ENCODE measurements at places on chromosomes 5 and 9.
A peak's percentile ranks its signal among the peaks of the same experiment; 100 is the strongest.

DNA sequence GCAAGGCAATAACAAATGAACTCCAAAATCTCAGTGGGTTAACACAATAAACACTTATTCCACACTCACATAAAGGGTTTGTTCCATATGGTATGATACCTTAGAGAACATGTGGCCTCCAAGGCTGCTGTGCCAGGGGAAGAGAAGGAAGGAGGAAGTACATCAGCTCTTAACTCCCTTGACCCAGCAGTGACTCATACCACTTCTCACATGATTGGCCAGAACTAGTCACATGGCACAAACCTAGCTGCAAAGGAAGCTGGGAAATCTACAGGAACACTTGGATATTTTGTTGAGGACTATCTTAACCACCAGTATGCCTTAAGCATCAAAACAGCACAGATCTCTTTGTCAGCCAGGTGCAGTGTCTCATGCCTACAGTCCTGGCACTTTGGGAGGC, 99.3 kb downstream of the SLIT3 start:
- DNase-seq, result no peak

- no peak for DNase-seq
These were observed 19.0 kb downstream of the NDUFA8 start for GRCh38 chr9:122140368-122141193.

- DNase-seq, result no peak
These were observed 55.2 kb upstream of the STXBP1 start for GRCh38 chr9:127556871-127557270.

- DNase-seq, result no peak
These were observed 232.2 kb downstream of the PBX3 start for GRCh38 chr9:125979383-125979782.

DNA sequence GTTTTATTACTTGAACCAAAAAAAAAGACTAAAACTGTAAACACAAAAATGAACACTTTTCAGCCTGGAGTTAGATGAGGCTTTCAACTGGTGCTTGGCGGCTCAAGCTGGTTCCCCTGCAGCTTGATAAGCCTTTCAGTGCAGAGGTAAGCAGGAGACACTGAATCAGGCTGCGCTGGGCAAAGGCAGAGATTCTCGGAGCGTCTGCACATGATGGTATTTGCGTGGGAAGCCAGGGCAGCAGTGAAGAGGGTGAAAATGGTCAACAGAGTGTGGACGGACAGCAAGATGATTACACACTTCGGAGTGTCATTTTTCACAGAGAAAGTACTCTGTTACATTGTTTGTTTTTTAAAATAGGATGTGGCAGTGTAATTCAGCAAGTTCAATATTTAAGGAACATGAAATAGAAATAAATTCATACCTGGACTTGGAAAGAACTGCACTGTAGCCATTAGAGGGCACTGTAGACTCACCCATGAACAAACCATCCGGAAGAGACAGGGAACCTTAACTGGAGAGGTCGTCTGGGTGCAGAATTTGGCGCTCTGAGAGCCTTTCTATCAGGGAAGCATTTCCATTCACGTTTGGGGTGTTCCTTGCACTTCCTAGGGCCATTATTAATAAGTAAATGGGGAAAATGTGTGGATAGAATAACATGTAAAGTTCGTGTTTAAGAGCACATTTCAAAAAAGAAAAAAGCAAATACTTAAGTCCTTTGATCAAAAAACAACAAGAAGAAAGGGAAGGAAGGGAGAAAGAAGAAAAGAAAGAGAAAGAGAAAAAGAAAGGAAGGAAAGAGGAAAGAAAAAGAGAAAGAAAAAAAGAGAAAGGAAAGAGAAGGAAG, 69.8 kb downstream of the ICE1 start:
- peak; percentile 67 for DNase-seq

DNA sequence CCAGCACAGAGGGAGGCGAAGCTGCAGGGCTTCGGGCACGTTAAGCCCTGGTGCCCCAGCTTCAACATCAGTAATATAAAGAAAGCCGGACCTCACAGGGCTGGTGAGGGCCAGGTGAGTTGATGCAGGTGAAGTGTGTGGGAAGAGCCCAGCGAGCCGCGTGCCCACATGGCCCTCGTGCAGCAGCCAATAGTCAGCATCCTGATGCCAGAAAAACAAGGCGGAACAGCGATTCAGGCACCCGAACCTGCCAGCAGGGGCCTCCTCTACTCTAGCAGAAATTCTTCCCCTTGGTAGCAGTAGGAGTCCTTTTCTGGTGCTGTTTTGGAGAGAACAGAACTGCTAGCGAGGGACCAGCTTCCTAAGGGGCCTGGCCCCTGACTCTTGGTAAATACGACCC, 7.8 kb downstream of the MED10 start:
- DNase-seq, result no peak

- DNase-seq, result no peak
These were observed 126.6 kb downstream of the NSG2 start for GRCh38 chr5:174172152-174172551.

GRCh38 chr5:156474251-156474650, 147.3 kb downstream of the SGCD start:
- no peak for DNase-seq

DNA sequence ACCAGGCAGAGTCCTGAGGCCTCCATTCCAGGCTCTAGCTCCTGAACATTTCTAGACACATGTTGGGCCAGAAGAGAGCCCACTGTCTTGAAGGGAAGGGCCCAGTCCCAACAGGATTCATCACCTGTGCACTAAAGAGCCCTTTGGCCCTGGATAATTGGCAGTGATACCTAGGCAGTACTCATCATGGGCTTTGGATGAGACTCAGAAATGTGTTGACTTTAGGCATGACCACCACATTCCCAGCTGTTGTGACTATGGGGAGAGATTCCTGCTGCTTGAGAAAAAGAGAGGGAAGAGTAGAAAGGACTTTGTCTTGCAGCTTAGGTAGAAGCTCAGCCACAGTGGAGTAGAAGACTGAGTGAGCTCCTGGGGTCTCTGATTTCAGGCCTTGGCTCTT, 138.4 kb upstream of the DAPK1 start:
- no peak for DNase-seq

- no peak for DNase-seq
These were observed 35.5 kb downstream of the ACO1 start for GRCh38 chr9:32419921-32420320.

- DNase-seq, result peak; percentile 86
These were observed 539.5 kb downstream of the EBF1 start for GRCh38 chr5:158560170-158560569.

DNA sequence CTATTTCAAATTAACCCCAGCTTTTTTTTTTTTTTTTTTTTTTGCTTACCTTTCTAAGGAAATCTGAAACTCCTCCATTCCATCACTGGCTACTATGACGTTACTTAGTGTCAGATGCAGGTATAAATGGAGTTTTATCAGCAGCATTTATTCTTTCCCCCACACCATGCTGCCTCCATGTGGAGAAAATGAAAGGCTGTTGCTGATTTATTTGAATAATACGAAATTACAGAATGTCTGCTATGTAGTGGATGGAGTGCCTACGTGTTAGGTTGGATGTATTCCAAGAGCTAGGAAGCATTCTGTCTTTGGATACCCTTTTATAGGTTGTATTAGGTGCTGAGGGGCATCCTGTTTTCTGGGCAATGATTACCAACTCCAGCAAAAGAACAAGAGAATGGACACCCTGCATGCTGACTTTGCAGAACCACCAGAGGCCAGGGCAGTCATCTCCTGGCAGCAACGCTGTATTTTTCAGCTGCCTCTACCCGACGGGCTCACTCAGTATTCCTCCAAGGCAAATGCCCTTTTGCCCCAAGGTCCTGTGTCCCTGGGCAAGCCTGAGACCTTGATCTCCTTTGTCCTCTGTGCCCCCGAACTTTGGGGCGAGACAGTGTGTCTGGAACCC, 199.5 kb downstream of the ALDH1A1 start:
- DNase-seq, result no peak

DNA sequence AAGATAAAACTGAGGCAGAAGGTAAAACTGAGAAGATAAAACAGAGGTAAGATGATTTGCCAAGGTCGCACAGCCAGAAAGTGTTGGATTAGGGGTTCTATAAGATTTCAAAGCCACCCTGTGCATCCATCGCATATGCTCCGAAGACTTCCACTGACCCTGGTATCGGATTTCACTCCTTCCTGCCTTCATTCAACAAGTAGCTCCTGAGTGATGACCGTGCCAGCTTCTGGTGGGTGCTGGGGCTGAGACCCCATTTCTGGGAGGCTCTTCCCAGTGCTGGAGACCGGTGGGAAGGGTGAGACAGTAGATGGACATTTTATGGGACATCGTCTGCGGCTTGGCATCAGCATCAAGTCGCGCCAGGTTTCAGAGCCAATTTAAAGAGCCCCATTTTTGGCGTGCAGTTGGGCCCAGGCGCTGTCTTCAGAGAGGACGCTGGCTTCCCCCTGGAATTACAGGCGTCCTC, 53.7 kb upstream of the DAB2IP start:
- no peak for DNase-seq

- DNase-seq, result peak; percentile 36
These were observed 18.6 kb downstream of the CTNNAL1 start for GRCh38 chr9:108994695-108995094.

DNA sequence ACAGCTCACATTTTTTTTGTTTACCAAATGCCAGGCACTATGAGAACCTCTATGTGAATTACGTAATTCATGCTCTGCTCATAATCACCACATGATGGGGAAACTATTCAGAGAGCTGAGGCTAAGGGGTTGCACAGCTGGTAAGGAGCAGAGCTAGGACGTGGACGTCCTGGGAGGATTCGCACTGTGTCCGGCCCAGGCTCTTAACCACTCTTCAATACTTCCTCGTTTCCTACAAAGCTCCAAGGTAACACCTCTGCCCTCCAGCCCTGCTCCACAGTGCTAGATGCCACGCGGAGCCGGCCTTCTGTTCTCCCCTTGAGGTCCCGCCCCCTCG, 8.7 kb downstream of the PHF19 start:
- no peak for DNase-seq

DNA sequence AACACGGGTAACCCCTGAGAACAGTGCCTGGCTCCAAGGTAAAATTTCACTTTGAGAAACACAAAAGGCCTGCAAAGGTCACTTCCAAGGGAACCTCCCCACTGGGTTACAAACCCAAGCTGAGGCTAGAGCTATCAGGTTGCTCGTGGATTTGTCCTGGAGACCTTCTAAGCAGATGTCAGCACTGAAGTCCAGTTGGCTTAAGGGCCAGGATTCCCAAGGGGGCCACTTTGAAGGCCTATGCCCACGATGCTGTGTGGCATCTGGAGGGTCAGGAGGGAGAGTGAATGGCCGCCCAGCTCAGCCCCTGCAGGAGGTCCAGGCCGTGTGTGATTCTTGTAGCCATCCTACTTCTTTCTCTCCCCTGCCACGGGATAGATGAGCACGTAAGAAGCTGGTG, 100.2 kb upstream of the FSTL4 start:
- DNase-seq, result no peak

GRCh38 chr5:15690611-15691010, 190.6 kb downstream of the FBXL7 start:
- DNase-seq, result no peak

GRCh38 chr5:149605998-149606724, 24.9 kb downstream of the ARHGEF37 start:
- DNase-seq, result peak; percentile 92

- no peak for DNase-seq
These were observed 117.7 kb downstream of the MAPKAP1 start for GRCh38 chr9:125589287-125589686.
